ENCODE measurements at places on chromosomes 1 and 21. TPM values are rescaled to one million over a fixed set of nuclear protein-coding genes. Genes with fewer than 3 reads are reported as not detected.

The CNR2 gene
- not detected for total RNA-seq

The TEDDM1 gene
- not detected for total RNA-seq

The NBPF10 gene
- 0.92 TPM for total RNA-seq

The OLIG1 gene
- total RNA-seq: 23.5 TPM

The RPE65 gene
- total RNA-seq: 2.1 TPM

The UQCRHL gene
- total RNA-seq: 2.8 TPM

The RIPK4 gene
- not detected for total RNA-seq

The ATAD3B gene
- 9.9 TPM for total RNA-seq

The FMO2 gene
- total RNA-seq: 1.2 TPM

The TACSTD2 gene
- 0.23 TPM for total RNA-seq

The BSND gene
- not detected for total RNA-seq

The CELA2B gene
- total RNA-seq: not detected

The TEX38 gene
- total RNA-seq: not detected

Data from diencephalon (tissue), 1 donor.